Panc1 (cell line): ENCODE measurements at places on chromosomes 11 and 22. TPM values are rescaled to one million over a fixed set of nuclear protein-coding genes. Genes with fewer than 3 reads are reported as not detected.

- no peak for DNase-seq
Measured at GRCh38 chr11:124569697-124570096, at the start of gene OR8A1. Gene OR8A1, plus strand, starts transcription at chr11:124569997. Its CDS starts 123 bp downstream, at chr11:124570120.

GRCh38 chr11:92550411-92550810 is 325.8 kb downstream of the FAT3 start:
- DNase-seq = no peak

- no peak for DNase-seq
Measured at GRCh38 chr11:77568916-77569675, 20.7 kb upstream of the AQP11 start.

- no peak for DNase-seq
Measured at GRCh38 chr11:7638710-7639642, 34.3 kb downstream of the CYB5R2 start.

DNA sequence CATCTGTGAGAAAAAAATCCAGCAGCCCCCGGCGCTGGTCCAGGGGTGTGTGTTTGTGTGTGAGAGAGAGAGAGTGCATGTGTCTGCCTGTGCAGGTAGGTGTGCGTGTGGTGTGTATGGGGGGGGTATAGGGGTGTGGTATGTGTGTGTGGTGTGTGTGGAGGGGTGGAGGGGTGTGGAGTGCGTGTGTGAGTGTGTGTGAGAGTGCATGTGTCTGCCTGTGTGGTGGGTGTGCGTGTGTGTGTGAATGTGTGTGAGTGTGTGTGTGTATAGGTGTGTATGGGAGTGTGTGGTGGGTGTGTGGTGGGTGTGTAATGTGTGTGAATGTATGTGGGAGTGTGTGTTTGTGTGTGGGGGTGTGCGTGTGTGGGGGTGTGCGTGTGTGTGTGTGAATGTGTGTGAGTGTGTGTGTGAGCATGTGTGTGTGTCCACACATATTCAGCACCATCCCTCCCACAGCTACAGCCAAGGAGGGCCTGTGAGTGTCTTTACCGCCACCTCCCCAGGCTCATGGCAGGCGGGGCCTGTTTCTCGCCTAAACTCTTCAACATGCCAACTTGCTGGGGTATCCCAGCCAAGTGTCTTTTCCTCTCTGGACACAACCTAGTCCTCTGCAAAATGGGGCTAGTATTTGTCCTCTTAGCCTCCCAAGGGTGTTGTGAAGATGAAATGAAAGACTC is 11.9 kb downstream of the LMO1 start:
- no peak for DNase-seq

GRCh38 chr11:112113539-112114457 is 27.1 kb downstream of the SDHD start:
- DNase-seq = no peak

The C11orf42 gene
- not detected for total RNA-seq

The TRPM5 gene
- total RNA-seq = 0.08 TPM

The APOA5 gene
- 0.39 TPM for total RNA-seq

The TMEM41B gene
- total RNA-seq = 126 TPM

The NELL1 gene
- not detected for total RNA-seq
